ENCODE measurements at places on chromosomes 5 and 9.
A peak's percentile ranks its signal among the peaks of the same experiment; 100 is the strongest.

- peak; percentile 19 for DNase-seq
Measured at GRCh38 chr5:87116825-87117512, 150.7 kb upstream of the RASA1 start.

- no peak for DNase-seq
Measured at GRCh38 chr5:1507457-1507856, 16.3 kb downstream of the LPCAT1 start.

DNA sequence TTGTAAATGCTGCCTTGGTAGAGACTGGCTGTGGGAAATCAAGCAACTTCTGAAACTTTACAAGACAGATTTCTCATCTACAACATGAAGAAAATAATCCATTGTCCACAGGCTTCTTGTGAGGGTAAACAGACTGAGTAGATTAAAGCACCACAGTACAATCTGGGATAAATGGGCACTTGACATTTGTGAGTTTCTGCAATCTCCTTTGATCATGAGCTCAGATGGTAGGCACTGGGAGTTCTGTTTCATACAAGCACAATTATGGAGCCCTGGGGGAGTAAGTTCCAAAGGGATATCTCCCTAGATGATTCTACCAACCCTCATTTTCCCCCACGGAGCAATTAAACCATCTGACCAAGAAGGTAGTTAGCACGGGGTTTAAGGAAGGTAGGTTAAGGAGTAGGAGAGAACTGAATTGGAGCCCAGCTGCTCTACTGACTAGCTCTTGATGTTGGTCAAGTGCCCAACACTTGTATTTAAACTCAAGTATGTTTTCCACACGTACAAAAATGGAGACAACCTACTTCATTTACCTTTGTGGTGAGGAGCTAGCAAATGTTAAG is 479.5 kb upstream of the TNC start:
- peak; percentile 55 for DNase-seq

DNA sequence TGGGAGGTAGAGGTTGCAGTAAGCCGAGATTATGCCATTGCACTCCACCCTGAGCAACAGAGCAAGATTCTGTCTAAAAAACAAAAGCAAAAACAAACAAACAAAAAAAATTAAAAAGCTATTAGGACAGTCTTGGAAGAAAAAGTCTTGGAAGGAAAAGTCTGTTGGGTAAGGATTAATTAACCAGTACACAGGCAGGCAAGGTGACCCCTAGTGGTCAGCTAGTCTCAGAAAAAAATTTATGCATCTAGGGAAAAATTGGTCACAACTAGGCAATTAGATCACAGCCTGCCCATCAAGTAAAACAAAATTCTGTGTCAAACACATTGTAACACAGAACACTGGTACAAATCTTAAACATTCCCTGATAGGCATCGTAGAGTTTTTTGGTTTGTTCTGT is 6.7 kb upstream of the ANKRD18B start:
- DNase-seq: peak; percentile 48

- no peak for DNase-seq
Measured at GRCh38 chr5:178777520-178777919, 47.1 kb upstream of the ZNF354A start.

GRCh38 chr5:168706655-168707069 is 127.5 kb upstream of the PANK3 start:
- DNase-seq: peak; percentile 54

GRCh38 chr5:180143656-180144364 is 65.2 kb downstream of the RASGEF1C start:
- no peak for DNase-seq

GRCh38 chr5:112290691-112291090 is 128.4 kb downstream of the EPB41L4A start:
- DNase-seq: no peak

Measured in fibroblast of skin of right quadriceps (primary cell).